ENCODE measurements at places on chromosomes 2 and 18.

DNA sequence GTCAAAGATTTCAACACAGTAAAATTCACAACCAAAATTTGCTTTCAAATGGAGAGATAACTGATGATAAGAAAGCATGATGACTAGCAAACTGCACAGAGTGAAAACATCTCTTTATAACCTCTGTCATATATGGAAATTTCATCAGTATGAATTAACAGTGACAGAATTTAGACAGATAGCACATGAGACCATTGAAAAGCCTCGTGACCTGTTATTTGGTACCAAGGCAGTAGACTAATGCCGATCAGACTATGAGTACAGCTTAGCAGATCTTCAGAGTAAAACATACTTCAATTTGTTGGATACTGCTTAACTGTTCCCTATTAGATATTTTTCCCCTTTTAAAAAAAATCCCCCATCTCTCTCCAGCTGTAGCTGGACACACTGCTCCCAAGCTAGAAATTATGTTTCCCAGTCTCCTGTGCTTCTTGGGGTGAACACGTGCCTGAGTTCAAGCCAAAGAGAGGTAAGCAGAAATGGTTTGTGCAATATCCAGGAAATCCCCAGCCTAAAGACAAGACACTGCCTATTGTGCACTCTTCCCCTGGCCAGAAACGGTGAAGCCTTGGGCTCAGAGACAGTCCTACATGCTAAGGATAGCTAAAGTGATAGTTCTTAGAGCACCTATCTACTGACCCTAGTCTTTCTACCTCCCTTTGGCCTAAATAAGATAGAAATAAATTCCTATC, 256.1 kb downstream of the NCKAP5 start:
- DNase-seq, result no peak

DNA sequence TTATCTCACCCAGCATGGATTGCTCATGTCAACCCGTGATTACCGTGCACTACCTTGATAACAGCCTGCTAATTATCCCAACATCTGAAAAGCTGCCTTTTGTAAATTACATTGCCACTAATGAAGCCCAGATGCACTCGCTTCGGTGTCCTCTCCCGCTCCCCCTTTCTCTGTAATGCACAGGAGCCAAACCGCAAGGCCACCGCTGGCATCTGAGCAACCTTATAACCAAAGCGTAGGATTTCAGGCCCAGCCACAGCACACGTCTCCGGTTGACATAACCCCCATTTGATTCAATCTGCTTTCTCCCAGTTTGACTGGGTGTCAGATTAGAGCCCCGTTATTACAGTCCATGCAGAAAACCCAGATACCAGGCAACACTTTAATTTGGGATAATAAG, 341.2 kb downstream of the ALK start:
- no peak for DNase-seq

DNA sequence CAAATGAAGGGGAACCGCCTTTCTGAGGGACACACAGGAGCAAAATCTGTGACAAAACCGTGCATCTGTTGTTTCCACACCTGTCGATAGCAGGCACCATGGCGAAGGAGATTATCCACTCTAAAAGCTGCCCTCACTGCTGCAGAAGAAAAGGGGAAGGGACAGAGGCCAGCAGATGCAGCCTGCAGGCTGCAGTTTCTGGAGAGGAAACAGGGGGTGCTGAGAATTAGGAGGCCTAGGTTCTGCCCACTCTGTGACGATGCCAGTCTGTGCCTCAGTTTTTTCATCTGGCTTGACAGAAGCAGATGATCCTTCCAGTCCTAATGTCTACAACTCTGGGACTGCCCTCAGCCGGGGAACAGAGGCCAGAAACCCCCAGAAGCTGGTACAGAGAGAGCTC, 17.7 kb downstream of the PAX8 start:
- DNase-seq, result no peak

- DNase-seq, result no peak
These were observed 8.2 kb downstream of the FAM110C start for GRCh38 chr2:38155-38554.

DNA sequence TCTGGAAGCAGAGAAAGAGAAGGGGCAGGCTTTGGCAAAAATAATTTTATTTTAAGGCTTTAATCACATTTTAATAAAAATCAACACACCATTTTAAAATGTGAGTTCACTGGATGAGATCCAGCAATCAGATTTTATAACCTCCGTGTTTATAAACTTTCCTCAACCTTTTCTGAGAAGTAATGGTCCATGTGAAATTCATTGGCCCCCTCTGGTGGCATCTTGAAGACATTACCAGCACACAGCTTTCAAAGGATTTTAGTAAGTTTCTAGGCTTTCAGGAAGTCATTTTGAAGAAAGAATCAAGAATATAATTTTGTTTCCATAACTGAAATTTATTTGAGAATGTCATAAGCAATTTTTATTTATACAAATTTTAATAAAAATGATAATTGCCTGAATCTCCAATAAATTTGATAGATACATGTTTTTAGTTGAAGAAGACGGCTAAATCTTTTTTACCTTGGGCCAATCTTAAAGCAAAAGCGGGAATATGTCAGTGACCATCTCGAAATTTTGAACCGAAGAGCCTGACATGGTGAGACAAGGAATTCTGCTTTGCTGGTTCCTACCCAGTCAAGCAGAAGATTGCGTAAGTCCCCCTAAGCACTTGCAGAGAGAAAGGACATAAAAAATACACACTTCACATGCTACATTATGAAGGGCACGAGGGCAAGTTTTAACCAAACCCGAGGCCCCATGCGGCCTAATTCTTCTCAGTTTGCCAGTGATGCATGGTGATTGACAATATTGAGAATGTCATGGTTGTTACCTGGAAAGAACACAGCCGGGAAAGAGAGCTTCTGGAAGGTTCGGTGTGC, 128.4 kb upstream of the CBLN2 start:
- no peak for DNase-seq

DNA sequence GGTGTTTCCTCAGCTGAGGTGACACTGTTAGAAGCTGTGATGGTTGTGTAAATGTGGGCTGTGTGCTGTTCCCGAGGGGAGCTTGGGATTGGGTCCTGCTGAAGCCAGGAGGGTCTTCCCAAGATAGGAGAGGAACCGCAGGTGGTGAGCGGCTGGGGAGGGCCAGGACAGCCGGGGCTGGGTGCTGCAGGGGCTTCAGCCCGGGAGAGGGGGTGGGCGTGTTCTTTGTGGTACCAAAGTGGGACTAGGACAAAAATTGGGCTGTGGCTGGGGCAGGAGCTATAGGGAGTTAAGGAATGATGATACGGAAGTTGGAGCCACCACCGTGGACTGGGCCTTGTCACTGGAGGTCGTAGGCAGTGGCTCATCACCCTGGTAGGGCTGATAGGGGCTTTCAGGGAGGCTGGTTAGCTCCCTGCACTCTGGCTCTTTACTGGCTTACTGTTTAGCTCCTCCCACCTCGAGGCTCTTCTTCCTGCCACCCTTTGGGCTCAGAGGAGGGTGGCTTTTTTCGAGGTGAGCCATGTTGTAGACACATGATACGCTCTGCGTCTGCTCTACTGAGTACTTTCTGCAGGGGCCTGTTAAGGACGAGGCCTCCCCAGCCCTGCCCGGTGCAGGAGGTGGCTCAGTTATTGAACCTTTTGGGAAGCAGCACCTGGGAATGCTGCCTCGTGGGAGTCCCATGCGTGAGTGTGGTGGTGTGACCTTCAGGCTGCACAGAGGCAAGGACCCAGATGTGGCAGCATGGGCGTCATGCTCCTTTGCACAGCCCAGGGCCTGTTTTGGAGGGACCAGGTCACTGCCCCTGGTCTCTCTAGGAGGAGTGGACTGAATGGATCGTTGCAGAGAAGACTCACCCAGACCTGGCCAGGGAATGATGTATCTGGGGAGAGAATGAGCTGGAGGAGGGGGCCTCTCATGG, 21.6 kb downstream of the ASB1 start:
- no peak for DNase-seq

DNA sequence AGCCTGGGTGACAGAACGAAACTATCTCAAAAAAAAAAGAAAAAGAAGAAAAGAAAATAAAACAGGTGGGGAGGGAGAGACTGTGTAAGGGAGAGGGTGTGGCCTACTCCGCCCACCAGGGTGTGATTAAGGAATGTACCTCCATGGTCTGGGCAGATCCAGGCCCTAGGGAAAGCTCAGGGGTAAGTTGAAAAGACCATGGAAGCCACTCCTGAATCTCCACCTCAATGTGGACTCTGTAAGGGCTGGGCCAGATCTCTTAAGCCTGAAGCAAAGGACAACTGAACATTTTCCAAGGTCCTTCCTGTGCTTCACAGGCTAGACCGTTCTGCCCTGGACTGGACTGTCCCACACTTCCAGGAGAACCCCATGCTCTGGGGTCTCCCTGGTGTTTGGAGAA, 9.7 kb upstream of the ATG16L1 start:
- no peak for DNase-seq

GRCh38 chr2:95048825-95049682, 23.5 kb downstream of the MAL start:
- DNase-seq, result no peak

DNA sequence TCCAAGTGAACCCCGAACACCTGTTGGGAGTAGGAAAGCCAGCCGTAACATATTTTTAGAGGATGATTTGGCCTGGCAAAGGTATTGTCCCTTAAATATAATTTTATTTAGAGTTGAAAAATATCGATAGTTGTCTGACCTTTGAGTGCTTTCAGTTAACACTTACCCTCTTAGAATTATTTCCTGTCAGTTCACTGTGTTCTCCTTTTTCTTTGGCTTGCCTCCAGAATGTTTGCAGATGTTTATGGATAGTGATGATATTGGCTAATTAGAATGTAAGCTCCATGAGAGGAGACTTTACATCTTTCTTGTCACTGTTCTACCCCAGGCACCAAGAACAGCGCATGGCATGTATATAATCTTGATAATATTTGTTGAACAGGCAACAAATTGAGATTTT, 19.8 kb downstream of the PIKFYVE start:
- no peak for DNase-seq

- no peak for DNase-seq
These were observed 139.4 kb upstream of the SERTAD2 start for GRCh38 chr2:64792995-64793639.

DNA sequence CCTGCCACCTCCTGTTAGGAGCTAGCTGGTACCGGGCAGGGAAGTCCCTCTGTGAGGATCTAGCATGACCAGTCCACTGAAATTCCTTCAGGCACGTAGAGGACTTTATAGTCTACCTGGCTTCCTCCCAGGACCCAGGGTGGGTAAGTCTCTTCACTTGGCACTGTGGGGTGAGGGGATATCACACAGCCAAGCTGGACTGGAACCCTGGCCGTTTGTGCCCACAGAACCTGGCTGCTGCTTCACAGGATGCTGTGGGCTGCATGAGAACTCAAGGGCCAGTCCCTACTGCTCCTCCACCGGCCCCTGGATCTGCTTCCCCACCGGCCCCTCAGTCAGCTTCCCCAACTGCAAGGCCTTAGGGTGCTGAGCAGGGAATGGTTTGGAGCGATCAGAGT, 35.8 kb downstream of the HS1BP3 start:
- DNase-seq, result no peak

DNA sequence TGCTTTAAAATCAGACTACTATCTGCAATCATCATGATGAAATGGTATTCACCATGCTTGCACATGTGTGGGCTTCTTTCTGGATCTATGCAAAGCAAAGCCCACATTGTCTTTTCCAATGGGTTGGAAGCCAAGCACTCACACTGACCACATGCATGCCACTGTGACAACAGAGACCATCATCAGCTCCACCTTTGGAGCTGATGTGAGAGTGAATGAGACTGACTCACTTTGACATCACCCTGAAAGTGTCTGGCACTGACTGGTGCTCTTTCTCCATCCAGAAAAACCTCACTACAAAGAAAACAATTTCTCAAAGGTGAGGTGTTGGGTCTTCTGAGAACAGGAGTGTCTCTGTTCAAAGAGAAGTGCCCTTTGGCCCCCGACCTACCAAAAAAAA, 4.7 kb downstream of the MYO5B start:
- no peak for DNase-seq

GRCh38 chr2:3741867-3742602, 38.7 kb downstream of the DCDC2C start:
- DNase-seq, result no peak

GRCh38 chr2:54738281-54738680, 14.8 kb downstream of the EML6 start:
- no peak for DNase-seq

DNA sequence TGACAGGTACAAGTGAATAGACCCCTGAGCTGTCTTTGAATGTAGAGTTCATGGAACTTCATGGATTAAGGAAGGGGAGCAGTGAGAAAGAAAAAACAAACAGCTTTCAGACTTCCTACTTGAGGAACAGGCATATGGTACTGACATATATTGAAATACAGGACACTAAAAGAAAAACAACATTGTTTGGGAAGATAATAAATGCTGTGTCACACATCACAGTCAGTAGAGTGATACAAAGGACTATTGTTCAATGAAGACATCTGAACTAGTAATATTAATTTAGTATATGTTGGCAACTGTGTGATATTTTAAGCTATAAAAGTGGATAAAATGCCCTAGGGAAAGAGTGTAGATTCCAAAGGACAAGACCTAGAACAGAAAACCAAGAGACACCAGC, 3.3 kb downstream of the DSC2 start:
- DNase-seq, result no peak

GRCh38 chr2:141887363-141887762, 243.5 kb downstream of the LRP1B start:
- DNase-seq, result no peak

- peak; percentile 46 for DNase-seq
These were observed 222.7 kb downstream of the PIEZO2 start for GRCh38 chr18:10926621-10927161.

- no peak for DNase-seq
These were observed 165.4 kb downstream of the TCF4 start for GRCh38 chr18:55422456-55423180.

GRCh38 chr2:85049236-85049635, 78.3 kb downstream of the KCMF1 start:
- no peak for DNase-seq

DNA sequence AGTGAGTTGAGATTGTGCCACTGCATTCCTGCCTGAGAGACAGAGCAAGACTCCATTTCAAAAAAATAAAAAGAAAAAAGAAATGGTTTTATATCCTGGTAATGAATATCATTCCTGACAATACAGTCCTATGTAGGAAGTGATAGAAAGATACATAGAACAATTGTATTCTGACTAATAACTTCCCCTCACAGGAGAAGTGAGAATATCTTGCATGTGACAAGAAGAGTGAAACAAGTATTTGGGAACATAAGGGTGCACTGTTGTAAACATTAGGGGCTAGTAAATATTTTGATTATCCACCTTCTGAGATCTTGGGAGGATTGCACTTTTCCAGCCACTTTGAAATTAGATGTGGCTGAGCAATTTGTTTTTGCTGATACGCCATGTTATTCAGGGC, 40.7 kb downstream of the KLHL14 start:
- DNase-seq, result no peak

DNA sequence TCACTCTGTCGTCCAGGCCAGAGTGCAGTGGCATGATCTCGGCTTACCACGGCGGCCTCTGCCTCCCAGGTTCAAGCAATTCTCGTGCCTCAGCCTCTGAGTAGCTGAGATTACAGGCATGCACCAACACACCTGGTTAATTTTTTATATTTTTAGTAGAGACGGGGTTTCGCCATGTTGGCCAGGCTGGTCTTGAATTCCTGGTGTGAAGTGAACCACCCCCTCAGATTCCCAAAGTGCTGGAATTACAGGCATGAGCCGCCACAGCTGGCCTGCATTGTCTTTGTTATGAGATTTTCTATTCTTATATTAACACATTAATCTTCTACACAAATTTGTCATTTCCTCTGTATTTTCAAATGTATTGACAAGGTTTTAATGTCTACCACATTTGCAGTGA, 75.2 kb downstream of the SEPTIN10 start:
- DNase-seq, result no peak

All from HTR-8/SVneo (cell line).